ENCODE measurements at places on chromosomes 1 and 21. TPM values are rescaled to one million over a fixed set of nuclear protein-coding genes. Genes with fewer than 3 reads are reported as not detected.

The WARS2 gene
- 12.6 TPM for total RNA-seq

The CADM3 gene
- total RNA-seq: 24.7 TPM

The ZBTB37 gene
- 6.9 TPM for total RNA-seq

The RAB7B gene
- 1.2 TPM for total RNA-seq

DNA sequence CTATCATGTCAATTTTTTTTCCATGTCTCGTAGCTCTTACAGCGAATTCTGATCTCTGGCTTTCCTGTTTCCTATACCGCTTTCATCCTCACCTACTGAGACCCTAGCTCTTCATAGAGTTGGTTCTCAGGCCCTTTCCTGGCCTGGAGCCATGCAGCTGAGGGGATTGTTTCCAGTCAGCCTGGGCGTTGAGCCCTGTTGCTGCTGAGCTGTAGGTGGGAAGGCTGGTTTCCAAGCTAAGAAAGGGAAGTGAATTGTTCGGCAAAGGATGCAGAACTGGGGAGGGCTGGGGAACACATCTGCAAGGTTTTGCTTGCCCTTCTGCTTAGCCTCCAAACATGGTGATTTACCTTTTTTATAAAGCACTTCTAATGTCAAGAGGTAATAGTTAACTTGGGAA, 41.5 kb downstream of the SPATA46 start:
- no peak for DNase-seq

- DNase-seq: no peak
Measured at GRCh38 chr1:227038401-227038800, 98.3 kb downstream of the COQ8A start.

GRCh38 chr21:14591377-14591776, 45.3 kb upstream of the SAMSN1 start:
- DNase-seq: no peak

The CCDC181 gene
- total RNA-seq: 2.3 TPM

The LRP8 gene
- 1.2 TPM for total RNA-seq

The VCAM1 gene
- total RNA-seq: 25.7 TPM

DNA sequence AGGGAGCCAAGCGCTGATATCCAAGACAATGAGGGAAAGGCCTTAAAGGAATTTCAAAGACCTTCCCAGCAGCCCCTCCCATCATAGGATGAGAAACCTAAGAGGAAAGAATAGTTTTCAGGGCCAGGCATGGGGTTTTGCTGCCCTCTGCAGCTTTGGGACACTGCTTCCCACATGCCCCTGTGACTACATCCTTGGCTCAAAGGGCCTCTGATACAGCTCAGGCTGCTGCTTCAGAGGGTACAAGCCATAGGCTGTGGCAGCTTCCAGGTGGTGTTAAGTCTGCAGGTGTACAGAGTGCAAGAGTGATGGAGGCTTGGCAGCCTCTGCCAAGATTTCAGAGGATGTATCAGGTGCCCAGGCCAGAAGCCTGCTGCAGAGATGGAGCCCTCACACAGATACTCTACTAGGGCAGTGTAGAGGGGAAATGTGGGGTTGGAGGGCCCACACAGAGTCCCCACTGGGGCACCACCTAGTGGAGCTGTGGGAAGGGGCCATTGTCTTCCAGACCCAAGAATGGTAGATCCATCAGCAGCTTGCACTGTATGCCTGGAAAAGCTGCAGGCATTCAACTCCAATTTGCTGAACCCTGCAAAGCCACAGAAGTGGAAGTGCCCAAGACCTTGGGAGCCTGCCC, 125.8 kb downstream of the SLC45A1 start:
- no peak for DNase-seq

The PRDX1 gene
- 244 TPM for total RNA-seq

- no peak for DNase-seq
Measured at GRCh38 chr1:197774466-197775281, 606 bp downstream of the DENND1B start.

GRCh38 chr1:182217967-182218366, 156.5 kb upstream of the ZNF648 start:
- no peak for DNase-seq

Data from esophagus muscularis mucosa (tissue), 4 donors.